ENCODE measurements at places on chromosomes 1 and 21. TPM values are rescaled to one million over a fixed set of nuclear protein-coding genes. Genes with fewer than 3 reads are reported as not detected.

LRRC38 gene
- not detected for total RNA-seq

RHBG gene
- total RNA-seq, result not detected

GRCh38 chr21:33657124-33657820 is 15.0 kb downstream of the ITSN1 start:
- DNase-seq, result no peak

DNA sequence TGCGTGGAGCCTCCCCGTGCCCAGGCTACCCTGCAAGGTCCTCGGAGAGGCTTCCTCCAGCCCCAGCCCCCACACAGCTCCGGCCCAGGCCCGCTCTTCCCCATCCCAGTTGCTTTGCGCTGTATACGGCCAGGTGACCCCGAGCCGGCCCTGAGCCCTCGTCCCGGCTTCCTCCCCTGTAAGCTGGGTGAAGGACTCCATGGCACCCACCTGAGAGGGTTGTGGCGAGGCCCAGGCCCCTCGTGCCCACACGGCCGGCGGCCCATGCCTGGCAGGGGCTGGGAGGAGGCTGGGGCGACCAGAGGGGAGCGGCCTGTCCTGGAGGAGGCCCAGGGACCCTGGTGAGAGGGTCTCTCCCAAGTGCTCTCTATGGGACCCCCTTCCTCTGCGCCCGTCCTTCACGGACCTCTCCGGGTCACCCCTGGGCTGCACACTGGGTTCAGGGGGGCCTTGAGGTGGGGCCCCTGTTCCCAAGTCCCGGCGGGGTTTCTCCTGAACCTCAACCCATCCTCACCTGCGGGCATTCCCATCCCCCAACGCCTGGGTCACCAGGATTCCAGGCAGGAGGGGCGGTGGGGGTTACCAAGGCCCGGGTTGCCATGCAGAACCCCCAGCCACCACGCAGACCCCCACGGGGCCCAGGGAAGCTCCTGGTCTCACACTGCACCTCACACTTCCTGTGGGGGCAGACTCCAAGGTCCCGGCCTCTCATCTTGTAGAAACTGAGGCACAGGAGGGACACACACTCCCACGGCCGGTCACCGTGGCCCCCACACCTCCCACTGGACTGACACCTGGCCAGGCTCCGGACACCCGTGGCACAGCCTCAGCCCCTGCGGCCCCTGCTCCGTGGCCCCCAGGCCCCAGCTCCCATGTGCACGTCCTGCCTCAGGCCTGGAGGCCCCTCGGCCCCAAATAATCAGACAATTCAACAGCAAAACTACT is 25.2 kb downstream of the COL6A1 start:
- DNase-seq, result no peak

GRCh38 chr1:115654663-115655305 is 13.0 kb downstream of the VANGL1 start:
- DNase-seq, result no peak

GRCh38 chr1:2950926-2951305 is 70.4 kb upstream of the ACTRT2 start:
- DNase-seq, result no peak

DNA sequence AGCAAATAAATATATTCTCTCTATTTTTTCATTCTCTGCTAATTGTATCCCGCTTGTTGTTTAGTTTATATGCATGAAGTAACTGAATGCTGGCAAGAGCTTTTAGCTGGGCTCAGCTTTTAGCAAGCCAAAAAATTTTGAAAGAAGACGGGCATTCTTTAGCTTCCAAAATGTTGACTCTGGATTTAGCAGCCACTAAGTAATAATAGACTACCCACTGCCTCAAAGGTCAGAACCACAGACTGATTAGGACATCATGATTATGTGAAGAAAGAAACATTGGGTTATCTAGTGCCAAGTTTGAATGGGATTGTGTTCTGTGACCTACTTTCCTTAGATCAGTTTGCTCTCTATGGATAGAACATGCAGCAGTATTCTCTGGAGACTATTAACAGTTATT is 80.3 kb upstream of the DPH5 start:
- DNase-seq, result no peak

DNA sequence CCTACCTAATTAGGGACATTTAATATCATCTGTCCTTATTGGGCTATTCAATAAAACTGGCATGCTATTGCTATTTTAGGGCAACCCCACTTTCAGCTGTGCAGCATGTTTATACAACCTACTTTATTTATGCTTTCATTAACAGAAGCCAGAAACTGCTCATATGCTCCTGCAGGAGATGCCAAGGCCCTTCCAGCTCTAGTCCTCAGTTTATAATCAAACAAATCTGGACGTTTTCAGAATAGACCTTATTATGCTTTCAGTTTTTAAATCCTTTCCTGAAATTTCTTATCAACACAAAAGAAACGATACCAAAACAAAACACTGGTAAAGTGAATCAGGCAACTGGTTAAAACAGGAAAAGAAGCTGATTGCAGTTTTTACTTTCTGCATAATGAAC is 53.2 kb downstream of the PTGS2 start:
- DNase-seq, result no peak

- no peak for DNase-seq
Observed at GRCh38 chr1:66938613-66939012, 13.8 kb downstream of the MIER1 start.

DNA sequence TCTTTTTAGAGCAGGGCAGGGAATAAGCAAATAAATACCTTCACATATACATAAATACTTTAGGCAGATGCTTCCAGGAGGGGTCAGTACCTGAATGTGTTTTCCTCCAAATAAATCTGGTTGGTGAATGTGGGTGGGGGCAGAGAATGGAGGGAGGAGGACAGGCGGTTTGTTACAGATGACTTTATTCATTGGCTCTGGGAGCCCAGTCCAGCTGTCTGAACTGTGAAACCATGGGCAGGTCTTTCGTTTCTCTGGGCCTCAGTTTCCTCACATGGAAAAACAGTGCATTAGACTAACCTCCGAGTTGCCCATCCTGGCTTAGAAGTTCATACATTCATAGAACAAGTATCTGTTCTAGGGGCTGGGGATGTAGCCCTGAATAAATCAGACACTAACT is 124.6 kb downstream of the IER5 start:
- no peak for DNase-seq

TRIM67 gene
- total RNA-seq, result not detected

DNA sequence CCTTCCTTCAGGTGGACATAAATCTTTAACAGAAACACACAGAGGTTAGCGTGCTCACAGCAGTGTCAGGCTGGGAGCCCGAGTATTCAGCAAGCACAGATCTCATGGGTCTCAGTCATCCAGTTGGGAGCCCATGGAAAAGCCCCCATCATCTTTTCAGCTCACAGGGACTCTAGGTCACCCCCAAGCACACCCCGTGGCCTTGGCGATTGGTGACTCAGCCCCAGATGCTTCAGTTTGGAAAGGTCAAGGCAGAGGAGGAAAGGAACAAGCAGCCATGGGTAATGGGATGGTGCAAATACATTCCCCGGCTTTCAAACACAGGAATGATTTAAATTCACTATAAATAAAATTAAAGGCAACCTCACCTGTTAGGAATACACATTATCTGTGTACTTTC is 88.9 kb downstream of the PGBD5 start:
- no peak for DNase-seq

GRCh38 chr1:109639841-109640184 is 16.1 kb upstream of the GSTM4 start:
- DNase-seq, result no peak

GRCh38 chr1:77400781-77401180 is 119.0 kb downstream of the AK5 start:
- no peak for DNase-seq

- no peak for DNase-seq
Observed at GRCh38 chr1:193355178-193355577, 168.8 kb upstream of the B3GALT2 start.

DNA sequence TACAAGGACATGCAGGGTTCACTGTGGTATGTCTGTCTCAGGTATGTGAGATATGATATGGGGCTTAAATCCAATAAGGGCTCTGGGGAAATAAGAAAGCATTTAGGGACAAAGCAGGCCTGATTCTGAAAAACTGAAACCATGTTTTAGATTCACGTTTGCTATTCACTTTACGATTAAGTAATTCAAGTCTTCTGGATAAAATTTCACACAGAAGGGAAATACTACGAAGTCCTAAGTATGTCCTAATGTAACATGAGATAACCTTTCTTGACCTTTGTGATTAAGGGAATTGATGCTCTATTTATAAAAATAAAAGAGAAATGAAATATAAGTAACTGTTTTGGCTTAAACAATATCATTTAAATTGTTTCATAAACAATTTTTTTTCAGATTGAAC is 55.4 kb downstream of the HNRNPR start:
- DNase-seq, result no peak

VAMP4 gene
- 8.1 TPM for total RNA-seq

FCRL4 gene
- not detected for total RNA-seq

- no peak for DNase-seq
Observed at GRCh38 chr1:225366018-225366417, 61.8 kb downstream of the LBR start.
